T-helper 9 cell (primary cell): ENCODE measurements at places on chromosomes 2 and 18.

DNA sequence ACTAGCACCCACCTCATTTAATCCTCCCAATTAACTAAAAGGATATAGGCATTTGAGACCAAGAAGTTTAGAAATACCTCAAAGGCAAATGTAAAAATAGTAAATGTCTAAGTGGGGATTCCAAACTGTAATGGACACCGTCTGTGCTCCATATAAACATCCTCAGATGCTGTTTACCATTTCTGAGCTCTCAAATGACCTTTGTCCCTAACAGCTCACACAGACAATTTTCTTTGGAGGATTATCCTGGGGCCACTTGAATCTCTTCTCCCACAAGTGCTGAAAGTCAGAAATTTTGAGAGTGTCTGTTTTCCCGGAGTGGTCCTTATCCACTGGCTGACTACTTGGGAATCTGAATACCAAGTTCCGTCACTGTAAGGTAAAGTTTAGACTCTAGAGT is 1418.9 kb downstream of the LRP1B start:
- DNase-seq: no peak

DNA sequence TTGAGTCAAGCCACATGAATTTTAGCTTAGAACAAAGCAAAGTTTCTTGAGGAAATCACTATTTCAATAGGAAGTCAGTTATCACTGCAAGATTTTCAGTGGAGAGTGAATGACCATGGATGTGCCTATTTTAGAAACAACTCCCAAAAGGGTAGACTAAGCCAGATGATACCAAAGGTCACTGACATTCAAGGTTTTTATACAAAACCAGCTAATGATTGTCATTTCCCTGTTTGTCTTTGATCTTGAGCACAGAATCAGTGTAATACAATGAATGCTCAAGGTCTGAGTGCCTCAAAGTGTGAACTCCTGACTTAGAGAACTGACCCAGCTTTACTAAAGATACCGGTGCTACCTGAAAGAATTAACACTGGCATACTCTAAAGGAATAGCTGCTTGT is 60.5 kb downstream of the CDH2 start:
- DNase-seq: no peak

DNA sequence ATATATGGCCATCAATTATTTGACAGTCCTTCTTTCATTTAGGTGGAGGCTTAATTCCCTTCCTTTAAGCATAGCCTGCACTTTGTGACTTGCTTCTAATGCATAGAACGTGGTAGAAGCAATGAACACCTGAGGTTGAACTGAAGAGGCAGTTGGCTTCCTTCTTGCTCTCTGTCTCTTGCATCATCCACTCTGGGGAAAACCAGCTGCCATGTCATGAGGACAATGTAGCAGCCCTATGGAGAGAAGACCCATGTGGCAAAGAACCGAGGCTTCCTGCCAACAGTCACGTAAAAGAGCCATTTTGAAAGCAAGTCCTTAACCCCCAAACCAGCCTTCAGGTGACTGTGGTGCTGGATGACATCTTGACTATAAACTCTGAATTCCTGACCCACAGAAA is 46.8 kb downstream of the ATOH8 start:
- DNase-seq: no peak

DNA sequence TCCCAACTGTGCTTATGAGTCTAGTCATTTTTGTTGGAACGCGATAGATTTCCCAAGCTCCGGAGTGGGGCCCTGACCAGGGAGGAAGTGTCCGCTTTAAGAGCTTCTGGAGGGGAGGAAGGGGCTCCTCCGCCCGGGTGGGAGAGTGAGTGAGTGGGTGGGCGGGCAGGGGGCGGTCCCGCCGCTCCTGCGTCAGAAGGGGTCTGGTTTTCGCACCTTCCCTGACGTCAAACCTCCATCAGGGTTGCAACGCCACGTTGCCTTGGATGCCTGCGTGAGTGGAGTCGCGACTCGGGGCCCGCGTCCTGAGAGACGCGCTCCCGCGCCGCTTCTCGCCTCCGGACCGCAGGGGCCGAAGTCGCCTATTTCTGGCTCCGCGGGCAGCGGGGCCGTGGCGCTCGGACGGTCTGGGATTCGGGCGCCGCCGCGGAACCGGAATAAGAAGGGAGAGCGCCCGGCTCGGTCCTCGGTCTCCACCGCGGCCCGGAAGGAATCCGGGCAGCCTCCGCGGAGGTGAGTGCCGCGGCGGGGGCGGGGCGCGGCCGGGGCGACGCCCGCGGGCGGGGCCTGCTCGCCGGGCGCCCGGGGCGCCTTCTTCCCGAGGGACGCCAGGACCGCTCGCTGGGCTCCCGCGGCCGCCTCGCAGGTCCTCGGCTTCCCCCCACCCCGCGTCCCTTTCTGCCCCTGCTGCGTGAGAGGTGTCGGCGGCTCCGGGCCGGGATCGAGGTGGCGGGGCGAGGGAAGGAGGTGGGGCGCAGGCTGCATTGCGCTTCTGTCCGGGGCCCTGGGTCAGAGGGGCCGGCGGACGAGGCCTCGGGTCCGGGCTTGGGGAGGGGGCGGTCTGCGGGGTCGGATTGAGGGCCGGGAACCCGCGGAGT is at the start of gene ZDBF2:
Gene ZDBF2 (plus strand): TSS at position 230 of the 878 bp plus-strand sequence. CDS start 7,187 bp downstream, outside the sequence.
- DNase-seq: peak; percentile 28

GRCh38 chr18:65990944-65991708 is 240.3 kb downstream of the CDH7 start:
- DNase-seq: no peak

GRCh38 chr2:64223055-64223454 is 78.8 kb upstream of the PELI1 start:
- DNase-seq: no peak

DNA sequence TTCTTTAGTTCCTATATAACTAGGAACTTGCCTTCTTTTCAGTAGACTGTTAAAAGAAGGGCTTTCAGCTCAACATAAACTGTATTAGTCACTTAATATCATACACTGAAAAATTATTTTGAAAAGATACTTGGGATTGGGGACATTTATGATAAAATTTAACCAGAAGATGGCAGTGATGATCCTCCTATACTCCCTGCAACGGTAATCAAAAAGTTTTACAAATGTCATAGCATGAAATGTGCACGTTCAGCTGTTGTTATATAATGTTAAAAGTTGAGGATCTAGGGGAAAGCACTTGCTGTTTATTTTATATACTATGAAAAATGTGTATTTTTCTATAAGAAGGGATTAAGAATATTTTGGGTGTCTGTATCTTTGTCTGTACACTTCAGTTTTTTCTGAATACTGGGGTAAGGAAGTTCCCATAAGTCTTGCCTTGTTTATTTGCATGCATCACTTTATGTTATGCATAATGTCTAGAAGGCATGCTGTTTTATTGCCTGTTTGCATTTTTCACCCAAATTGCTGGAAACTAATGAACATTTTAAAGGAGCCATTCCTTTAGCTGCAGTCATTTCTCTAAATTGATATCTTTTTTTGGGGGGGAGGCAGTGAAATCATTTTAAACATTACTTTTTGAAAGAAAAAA is 19.0 kb downstream of the DYNC1I2 start:
- no peak for DNase-seq

- no peak for DNase-seq
Measured at GRCh38 chr2:207157731-207158130, 8.0 kb downstream of the KLF7 start.
